ENCODE measurements at places on chromosomes 3 and 15. TPM values are rescaled to one million over a fixed set of nuclear protein-coding genes. Genes with fewer than 3 reads are reported as not detected.

GRCh38 chr3:16809993-16810392, 74.8 kb upstream of the PLCL2 start:
- H3K4me1 ChIP-seq = peaks cover 4% of the 10 kb centered on the region
- no peak overlapping the region for H3K4me3 ChIP-seq
- peaks cover 2% of the 10 kb centered on the region for H3K36me3 ChIP-seq
- DNase-seq = no peak
- peaks cover 11% of the 10 kb centered on the region for H3K27me3 ChIP-seq

- no peak for DNase-seq
- H3K36me3 ChIP-seq = no peaks in the 10 kb centered on the region
- H3K27me3 ChIP-seq = peaks cover 33% of the 10 kb centered on the region
- H3K4me1 ChIP-seq = no peaks in the 10 kb centered on the region
- no peak overlapping the region for H3K4me3 ChIP-seq
- H3K27ac ChIP-seq = no peak overlapping the region
Measured at GRCh38 chr3:130828948-130829947, 64.6 kb upstream of the ATP2C1 start.

- no peaks in the 10 kb centered on the region for H3K4me1 ChIP-seq
- H3K27me3 ChIP-seq = no peaks in the 10 kb centered on the region
- no peaks in the 10 kb centered on the region for H3K36me3 ChIP-seq
Measured at GRCh38 chr3:147838652-147839051, 429.5 kb downstream of the ZIC1 start.

- DNase-seq = no peak
- H3K27ac ChIP-seq = no peak overlapping the region
- H3K4me1 ChIP-seq = peaks cover 1% of the 10 kb centered on the region
- no peak overlapping the region for H3K4me3 ChIP-seq
- H3K27me3 ChIP-seq = peaks cover 15% of the 10 kb centered on the region
- no peaks in the 10 kb centered on the region for H3K36me3 ChIP-seq
Measured at GRCh38 chr15:76968306-76968705, 26.6 kb upstream of the PSTPIP1 start.

GRCh38 chr15:100242989-100243388, 98.8 kb downstream of the ADAMTS17 start:
- no peak overlapping the region for H3K27ac ChIP-seq
- H3K4me3 ChIP-seq = no peak overlapping the region
- no peaks in the 10 kb centered on the region for H3K36me3 ChIP-seq
- H3K4me1 ChIP-seq = no peaks in the 10 kb centered on the region
- no peaks in the 10 kb centered on the region for H3K27me3 ChIP-seq
- DNase-seq = no peak

- no peaks in the 10 kb centered on the region for H3K36me3 ChIP-seq
- no peak overlapping the region for H3K27ac ChIP-seq
- peaks cover 2% of the 10 kb centered on the region for H3K27me3 ChIP-seq
- H3K4me3 ChIP-seq = no peak overlapping the region
- no peak for DNase-seq
Measured at GRCh38 chr15:92614301-92614700, 41.3 kb downstream of the FAM174B start.

DNA sequence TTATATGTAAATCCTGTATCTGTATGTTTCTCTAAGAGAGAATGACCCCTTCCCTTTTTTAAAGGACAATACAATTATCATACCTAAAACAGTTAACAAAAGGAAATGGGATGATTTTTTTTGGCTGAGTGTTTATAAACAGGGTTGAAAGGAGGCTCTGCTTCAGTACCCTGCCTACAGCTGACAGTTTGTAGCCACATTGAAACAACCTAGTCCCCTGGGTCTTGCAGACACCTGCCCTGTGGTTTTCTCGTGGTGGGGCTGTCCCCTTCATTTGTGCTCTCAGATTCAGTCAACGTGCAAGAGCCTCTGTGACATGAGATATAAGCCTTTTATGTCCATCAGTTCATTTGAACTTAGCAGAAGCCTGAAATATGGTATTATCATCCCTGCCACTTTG, 2.3 kb upstream of the HMCES start:
- peaks cover 35% of the 10 kb centered on the region for H3K4me1 ChIP-seq
- H3K36me3 ChIP-seq = peaks cover 38% of the 10 kb centered on the region
- DNase-seq = peak; percentile 55
- no peaks in the 10 kb centered on the region for H3K27me3 ChIP-seq

DNA sequence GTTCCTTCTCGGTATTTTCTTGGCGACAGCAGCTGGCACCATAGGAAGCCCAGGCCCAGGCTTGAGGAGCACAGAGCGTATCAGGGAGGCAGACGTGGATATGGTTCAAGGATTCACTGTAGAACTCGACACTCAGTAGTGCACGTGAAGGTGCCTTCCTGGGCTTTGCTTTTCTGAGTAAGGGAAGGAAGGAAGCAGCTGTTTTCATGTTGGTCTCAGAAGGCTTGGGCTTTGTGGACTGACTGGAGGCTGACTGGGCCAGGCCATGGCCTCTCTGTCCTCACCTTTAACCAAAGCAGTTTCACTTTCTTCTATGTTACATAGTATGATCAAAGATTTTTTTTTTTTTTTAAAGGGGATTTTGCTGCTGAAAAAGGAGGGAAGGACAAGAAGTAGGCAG, 6.9 kb upstream of the GHRL start:
- peaks cover 45% of the 10 kb centered on the region for H3K36me3 ChIP-seq
- H3K27me3 ChIP-seq = no peaks in the 10 kb centered on the region
- peak overlapping the region; percentile 67 for H3K27ac ChIP-seq

- H3K27me3 ChIP-seq = peaks cover 3% of the 10 kb centered on the region
- DNase-seq = no peak
- H3K36me3 ChIP-seq = peaks cover 2% of the 10 kb centered on the region
- H3K4me3 ChIP-seq = no peak overlapping the region
- no peaks in the 10 kb centered on the region for H3K4me1 ChIP-seq
Measured at GRCh38 chr3:107999215-107999775, 91.5 kb downstream of the CD47 start.

DNA sequence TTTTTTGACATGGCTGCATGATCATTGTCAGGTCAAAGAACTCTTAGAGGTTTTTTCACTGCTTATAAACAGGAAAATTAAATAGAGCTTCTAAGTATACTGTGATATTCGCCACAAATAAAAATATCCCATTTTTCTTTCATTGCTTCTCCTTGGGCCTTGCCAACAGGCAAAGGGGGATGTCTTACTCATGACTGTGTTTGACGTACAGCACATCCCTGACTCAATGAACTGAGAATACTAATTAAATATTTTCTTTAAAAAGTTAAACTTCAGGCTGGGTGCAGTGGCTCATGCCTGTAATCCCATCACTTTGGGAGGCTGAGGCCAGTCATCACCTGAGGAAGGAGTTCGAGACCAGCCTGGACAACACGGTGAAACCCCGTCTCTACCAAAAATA, 41.4 kb upstream of the CCDC80 start:
- no peak for DNase-seq
- peaks cover 18% of the 10 kb centered on the region for H3K36me3 ChIP-seq
- H3K4me3 ChIP-seq = no peak overlapping the region
- peaks cover 9% of the 10 kb centered on the region for H3K27me3 ChIP-seq
- no peak overlapping the region for H3K27ac ChIP-seq
- peaks cover 18% of the 10 kb centered on the region for H3K4me1 ChIP-seq

- no peak overlapping the region for H3K27ac ChIP-seq
- H3K4me1 ChIP-seq = no peaks in the 10 kb centered on the region
- DNase-seq = no peak
Measured at GRCh38 chr3:56053727-56054126, 414.5 kb downstream of the ERC2 start.

- no peak for DNase-seq
- H3K36me3 ChIP-seq = no peaks in the 10 kb centered on the region
- peaks cover 17% of the 10 kb centered on the region for H3K27me3 ChIP-seq
- no peak overlapping the region for H3K27ac ChIP-seq
- no peak overlapping the region for H3K4me3 ChIP-seq
- peaks cover 23% of the 10 kb centered on the region for H3K4me1 ChIP-seq
Measured at GRCh38 chr15:52105846-52106245, 6.7 kb downstream of the BCL2L10 start.

DNA sequence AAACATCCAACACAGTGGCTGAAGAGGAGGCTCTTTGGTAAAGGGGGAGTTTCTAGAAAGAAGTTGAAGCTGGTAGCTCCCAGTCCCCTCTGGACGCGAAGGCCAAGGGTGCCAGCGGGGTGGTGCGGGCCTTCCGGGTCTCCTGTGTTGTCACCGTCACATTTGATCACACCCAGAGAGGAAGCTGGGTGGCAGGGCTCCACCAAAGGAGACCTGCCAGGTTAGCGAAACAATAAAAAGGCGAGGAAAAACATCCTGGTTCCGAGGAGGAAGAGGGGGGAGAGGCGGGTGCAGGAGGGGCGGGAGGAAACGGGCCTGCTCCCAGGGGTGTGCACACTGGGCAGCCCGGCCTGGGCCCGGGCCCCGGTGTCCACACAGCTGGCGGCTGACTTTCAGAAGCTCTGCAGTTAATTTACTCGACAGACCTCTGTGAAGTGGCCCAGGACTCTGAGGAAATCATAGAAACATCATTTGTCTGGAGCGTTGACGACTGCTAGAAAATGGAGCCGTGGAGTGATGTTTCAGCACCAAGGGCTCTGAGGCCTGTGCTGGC, 12.1 kb downstream of the HEG1 start:
- no peak overlapping the region for H3K27ac ChIP-seq
- DNase-seq = no peak
- H3K27me3 ChIP-seq = peaks cover 2% of the 10 kb centered on the region
- no peak overlapping the region for H3K4me3 ChIP-seq
- peaks cover 43% of the 10 kb centered on the region for H3K36me3 ChIP-seq

- DNase-seq = no peak
- H3K27ac ChIP-seq = no peak overlapping the region
- H3K4me3 ChIP-seq = no peak overlapping the region
- H3K4me1 ChIP-seq = no peaks in the 10 kb centered on the region
Measured at GRCh38 chr3:115077501-115078250, 69.4 kb downstream of the ZBTB20 start.

- H3K27ac ChIP-seq = peak overlapping the region; percentile 95
- H3K4me1 ChIP-seq = peaks cover 64% of the 10 kb centered on the region
- peak; percentile 85 for DNase-seq
- H3K36me3 ChIP-seq = no peaks in the 10 kb centered on the region
- H3K27me3 ChIP-seq = no peaks in the 10 kb centered on the region
- H3K4me3 ChIP-seq = peak overlapping the region; percentile 64
Measured at GRCh38 chr3:16841904-16842271, 42.9 kb upstream of the PLCL2 start.

The TUSC7 gene
- total RNA-seq = not detected

The TM6SF1 gene
- 13.3 TPM for total RNA-seq

The SLC2A2 gene
- total RNA-seq = not detected

The PLD1 gene
- total RNA-seq = 3.4 TPM

The ISLR gene
- total RNA-seq = not detected

The LMAN1L gene
- total RNA-seq = not detected

The ZWILCH gene
- total RNA-seq = 44.6 TPM

The CLDN11 gene
- total RNA-seq = not detected

The C3orf49 gene
- total RNA-seq = not detected

The NBEAL2 gene
- 262 TPM for total RNA-seq

The SLC12A1 gene
- total RNA-seq = not detected

The FETUB gene
- total RNA-seq = not detected

The STRA6 gene
- total RNA-seq = not detected

The EIF4E3 gene
- 61.9 TPM for total RNA-seq

All from activated CD8-positive, alpha-beta memory T cell treated with anti-CD3 and anti-CD28 coated beads, Interleukin-2, amount 10 ng/mL, durations not matched to agents 7 days and 5 days (primary cell).